ENCODE measurements at places on chromosomes 2 and 18.

DNA sequence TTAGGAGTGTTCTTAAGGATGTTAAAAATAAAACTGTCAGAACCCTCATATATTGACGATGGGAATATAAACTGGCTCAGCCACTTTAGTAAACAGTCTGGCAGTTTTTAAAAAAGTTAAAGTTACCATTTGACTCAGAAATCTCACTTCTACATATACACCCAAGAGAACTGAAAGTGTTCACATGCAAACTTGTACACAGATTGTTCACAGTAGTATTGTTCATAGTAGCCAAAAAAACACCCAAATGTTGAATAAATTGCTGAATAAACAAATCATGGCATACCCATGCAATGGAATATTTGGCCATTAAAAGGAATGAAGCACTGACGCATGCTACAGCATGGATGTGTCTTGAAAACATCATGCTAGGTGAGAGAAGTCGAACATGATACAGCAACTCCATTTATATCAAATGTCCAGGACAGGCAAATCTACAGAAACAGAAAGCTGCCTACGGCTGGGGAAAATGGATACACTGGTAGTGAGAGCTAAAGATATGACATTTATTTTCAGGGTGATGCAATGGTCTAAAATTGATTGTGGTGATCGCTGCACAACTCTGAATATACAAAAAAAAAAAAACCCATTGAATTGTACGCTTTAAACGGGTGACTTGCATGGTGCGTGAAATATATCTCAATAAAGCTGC, 10.1 kb downstream of the RPL31 start:
- DNase-seq, result no peak

GRCh38 chr18:63617049-63617914, 26.8 kb downstream of the SERPINB4 start:
- DNase-seq, result no peak

DNA sequence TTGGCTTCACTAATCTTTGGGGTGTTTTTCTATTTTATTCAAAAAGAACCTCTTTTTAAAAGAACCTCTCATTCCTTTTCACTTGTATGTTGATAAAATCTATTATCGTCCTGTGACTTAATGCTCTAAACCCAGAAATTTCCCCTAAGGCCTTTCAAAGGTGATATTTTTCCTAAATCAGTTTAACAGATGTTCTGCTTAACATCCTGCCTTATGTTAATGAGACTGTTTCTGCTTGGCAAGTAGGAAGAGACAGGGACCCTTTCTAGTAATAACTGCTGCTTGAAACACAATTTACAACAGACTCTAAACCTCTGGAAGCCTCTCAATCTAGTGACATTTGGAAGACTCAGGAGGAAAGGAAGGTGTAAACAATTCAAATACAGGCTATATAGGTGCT, 128.8 kb downstream of the KCNJ3 start:
- peak; percentile 31 for DNase-seq

GRCh38 chr18:50653402-50654093, 93.7 kb downstream of the MAPK4 start:
- DNase-seq, result no peak

- DNase-seq, result no peak
Observed at GRCh38 chr2:119223521-119224390, at the start of gene STEAP3. STEAP3 (plus strand) TSS chr2:119223834; CDS start chr2:119231013, 7,179 bp downstream.

DNA sequence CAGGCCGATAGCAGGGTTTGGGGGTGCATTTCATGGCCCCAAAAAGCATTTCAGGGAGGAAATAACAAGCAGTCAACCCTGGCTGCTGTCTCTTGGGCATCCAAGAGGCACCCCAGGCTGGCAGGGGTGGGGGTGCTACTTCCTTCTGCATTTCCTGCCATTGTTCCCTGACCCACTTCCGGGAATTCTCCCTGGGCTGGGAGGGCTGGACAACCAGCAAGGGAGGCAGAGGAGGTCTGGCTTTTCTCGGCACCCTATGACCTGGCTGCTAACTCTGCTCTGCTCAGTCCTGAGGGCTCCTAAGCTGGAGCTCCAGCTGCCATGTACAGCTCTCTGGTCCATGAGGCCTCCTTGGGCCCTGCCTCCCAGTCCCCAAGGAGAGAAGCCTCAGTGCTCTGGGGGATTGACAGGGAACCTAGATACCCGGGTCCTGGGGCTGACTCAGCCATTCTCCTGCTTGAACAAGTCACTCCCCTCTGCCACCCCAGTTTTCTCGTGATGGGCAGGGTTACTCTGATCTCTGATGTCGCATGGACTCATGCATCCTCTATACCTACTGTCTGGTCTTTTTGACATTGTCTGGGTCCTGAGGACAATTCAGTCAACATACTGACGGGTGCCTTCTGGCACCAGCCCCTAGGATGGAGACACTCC, 47.2 kb downstream of the DYSF start:
- DNase-seq, result no peak

DNA sequence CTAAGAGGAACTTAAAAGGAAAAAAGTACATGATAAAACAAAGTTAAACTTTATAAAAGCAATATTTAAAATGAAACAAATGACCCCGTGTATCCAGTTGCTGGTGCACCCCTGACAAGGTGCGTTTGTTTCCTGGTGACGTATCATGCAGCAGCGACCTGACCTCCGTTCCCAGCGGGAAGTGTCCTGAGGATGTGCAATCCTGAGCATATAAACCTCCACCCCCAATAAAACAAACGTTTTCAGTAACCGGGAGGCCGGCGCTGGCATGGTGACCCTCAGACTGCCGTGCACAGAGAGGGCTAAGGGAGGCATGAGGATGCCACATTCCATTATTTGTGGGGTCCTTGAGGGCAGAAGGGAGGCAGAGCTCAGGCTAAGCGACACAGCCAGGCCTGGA, 14.8 kb downstream of the SLC66A2 start:
- no peak for DNase-seq

- DNase-seq, result no peak
Observed at GRCh38 chr18:23107718-23108117, 27.6 kb upstream of the CABLES1 start.

DNA sequence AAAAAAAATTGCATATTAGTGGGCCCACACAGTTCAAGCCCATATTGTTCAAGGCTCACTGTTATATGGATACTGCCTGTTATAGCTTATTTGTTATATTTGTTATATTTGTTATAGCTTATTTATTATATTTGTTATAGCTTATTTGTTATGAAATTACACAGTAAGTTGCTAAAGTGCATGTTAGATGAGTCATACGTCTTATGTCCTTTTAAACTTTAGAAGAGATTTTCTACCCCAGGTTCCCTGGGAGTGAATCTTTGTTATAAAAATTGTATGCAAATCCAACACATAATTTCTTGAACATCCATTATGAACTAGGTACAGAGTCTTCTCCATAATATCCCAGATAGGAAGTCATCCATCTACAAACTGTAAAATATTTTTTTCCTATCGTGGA, 22.1 kb downstream of the HTR2B start:
- DNase-seq, result no peak

DNA sequence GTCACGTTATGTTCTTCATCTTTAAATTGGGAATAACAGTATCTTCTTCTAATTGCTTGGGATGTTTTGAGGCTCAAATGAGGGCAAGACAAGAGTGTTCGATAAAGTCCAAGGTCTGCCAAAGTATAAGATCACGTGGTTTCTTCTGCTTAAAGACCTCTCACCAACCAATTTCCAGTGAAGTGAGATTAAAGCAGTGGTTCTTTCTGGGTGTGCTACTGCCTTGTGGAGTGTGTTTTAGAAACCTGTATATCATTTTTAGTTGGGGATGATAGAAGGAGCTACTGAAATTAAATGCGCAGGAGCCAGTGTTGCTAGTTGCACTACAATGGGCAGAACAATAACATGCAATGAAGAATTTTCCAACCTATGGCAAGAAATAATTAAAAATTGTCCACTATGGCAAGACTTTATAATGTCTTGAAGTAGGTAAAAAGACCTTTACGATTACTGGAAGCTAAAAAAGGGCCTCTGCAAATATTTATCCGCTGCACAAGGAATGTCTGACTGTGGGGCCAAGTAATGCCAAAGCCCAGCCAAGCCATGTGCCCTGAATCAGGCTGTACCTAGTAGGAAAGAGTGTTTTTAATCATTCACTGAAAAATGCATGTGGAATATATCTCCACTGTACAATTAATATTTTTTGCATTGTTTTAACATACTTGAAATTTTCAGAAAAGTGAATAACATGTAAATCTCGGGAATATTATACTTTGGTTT, 244.5 kb upstream of the REG3G start:
- no peak for DNase-seq

GRCh38 chr2:240300261-240300821, 135.1 kb upstream of the GPC1 start:
- DNase-seq, result no peak

DNA sequence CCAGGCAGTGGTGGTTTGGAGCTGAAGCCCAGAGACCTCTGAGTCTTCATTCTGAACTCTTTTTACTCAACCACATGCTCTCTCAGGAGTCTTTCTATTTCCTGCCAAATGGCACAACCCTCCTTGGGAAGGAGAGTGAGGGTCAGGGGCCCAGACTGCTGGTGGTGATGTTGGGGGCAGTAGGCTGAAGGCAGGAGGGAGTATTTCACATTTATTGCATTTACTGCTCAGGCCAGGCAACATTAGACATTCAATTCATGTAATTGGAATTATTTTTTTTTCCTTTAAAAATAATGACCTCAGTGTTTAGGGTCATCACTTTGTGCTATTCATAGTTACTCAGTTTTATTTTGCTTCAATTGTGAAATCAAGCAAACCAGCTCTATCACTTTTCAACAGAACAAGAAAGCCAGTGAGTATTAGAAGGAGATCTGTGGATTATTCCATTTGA, 311.3 kb upstream of the NT5C1B start:
- DNase-seq, result no peak

DNA sequence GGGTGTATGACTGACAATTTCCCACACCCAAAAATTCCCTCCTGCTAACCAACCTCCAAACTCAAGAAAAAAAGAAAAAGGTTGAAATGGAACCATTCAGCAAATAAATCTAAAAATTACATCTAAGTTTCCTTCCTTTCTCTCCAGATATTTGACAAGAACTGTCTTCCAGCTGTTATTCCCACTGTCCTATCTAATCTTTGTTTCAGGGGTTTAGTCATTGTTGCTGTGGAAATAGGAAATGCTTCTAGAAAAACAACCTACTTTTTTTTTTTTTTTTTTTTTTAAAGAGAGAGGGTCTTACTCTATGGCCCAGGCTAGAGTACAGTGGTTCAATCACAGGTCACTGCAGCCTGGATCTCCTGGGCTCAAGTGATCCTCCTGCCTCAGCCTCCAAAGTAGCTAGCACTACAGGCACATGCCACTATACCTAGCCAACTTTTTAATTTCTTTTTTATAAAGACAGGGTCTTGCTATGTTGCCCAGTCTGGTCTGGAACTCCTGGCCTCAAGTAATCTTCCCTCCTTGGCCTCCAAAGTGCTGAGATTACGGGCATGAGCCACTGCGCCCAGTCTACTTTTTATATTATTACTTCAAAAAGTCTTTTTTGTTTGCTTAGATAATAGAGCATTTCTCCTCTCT, 88.1 kb downstream of the ITSN2 start:
- no peak for DNase-seq

- no peak for DNase-seq
Observed at GRCh38 chr2:240741091-240741490, 49.4 kb downstream of the AQP12A start.

- no peak for DNase-seq
Observed at GRCh38 chr2:232520489-232520888, 301 bp downstream of the PRSS56 start.

DNA sequence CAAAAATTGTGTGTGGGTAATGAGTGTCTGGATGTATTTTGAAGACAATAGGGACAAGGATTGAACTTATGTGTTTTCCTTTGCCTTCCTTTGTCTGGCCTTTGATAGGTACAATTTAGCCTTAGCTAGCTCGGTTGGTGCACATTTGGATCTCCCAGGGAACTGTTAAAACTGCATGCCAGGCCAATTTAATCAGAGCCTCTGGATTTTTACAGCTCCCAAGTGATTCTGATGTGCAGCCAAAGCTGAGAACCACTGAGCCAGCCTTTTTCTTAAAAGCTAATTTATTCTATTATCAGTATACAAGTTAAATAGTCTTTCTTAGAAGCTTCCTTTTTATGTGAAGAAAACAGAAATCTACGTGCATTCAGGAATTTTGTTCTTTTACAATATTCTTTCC, 25.0 kb downstream of the PLEK start:
- DNase-seq, result no peak

- no peak for DNase-seq
Observed at GRCh38 chr2:216622526-216622925, 10.7 kb upstream of the IGFBP2 start.

GRCh38 chr18:45252474-45252873, 362.8 kb upstream of the SLC14A2 start:
- DNase-seq, result no peak

GRCh38 chr18:4016391-4017049, 438.6 kb downstream of the DLGAP1 start:
- no peak for DNase-seq

DNA sequence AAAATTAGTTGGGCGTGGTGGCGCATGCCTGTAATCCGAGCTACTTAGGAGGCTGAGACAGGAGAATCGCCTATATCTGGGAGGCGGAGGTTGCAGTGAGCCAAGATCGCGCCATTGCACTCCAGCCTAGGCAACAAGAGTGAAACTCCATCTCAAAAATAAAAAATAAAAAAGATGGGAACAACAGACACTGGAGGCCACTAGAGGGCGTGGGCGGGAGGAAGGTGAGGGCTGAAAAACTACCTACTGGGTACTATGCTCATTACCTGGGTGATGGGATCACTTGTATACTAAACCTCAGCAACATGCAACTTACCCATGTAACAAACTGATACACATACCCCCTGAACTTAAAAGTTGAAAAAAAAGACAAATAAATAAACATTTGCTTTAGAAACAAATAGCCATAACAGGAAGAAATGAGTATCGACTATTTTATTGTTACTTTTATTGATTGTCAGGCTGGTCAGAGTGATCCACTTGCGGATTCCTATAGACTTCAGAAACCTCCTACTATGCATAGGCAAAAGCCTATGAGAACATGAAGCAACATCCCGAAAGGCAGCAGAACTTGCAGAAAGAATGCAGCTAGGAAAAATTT, 61.0 kb downstream of the TMEM163 start:
- no peak for DNase-seq

DNA sequence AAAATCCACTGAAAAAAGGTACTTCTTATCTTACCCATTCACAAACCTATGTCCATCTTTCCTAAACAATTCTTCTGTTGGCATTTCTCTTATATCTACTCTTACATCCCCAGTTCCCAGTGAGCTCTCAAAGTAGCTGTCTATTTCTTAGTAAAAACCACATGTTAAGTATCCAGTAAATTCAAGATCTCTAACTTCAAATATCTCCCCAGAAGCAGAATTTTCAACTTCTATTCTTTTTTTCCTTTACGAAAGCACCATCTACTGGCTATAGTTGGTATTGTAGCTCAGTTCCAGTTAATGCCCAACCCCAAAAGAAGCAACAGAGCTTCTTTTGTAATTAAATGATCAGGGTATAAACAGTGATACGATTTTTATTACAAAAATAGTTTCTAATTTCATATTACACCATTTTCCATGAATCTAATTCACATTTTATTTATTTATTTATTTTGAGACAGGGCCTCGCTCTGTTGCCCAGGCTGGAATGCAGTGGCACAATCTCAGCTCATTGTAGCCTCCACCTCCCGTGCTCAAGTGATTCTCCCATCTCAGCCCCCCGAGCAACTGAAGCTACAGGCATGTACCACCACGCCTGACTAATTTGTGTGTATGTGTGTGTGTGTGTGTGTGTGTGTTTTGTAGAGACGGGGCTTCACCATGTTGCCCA, 28.5 kb downstream of the HRH4 start:
- peak; percentile 47 for DNase-seq
